Choroid plexus epithelial cell (primary cell): ENCODE measurements at places on chromosomes 12 and 14.
A peak's percentile ranks its signal among the peaks of the same experiment; 100 is the strongest.

- DNase-seq, result no peak
These were observed 19.7 kb downstream of the VDR start for GRCh38 chr12:47885012-47885501.

DNA sequence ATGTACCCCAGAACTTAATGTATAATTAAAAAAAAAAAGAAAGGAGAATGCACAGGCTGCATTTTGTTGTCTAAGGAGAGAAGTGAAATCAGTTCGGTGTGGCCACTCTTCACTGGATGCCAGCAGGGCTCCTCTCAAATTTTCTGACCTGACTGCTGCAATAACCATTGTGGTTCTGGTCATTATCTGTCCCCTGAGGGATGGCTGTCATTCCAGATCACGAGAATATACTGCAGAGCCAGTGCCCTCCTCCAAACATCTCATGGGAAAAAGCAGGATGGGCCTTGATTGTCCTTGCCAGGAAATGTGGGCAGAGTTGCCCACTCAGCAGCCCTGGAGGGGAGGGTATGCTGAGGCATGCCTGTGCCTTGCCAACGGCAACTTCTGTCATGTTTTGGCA lies 139.1 kb downstream of the SLC8A3 start:
- no peak for DNase-seq

DNA sequence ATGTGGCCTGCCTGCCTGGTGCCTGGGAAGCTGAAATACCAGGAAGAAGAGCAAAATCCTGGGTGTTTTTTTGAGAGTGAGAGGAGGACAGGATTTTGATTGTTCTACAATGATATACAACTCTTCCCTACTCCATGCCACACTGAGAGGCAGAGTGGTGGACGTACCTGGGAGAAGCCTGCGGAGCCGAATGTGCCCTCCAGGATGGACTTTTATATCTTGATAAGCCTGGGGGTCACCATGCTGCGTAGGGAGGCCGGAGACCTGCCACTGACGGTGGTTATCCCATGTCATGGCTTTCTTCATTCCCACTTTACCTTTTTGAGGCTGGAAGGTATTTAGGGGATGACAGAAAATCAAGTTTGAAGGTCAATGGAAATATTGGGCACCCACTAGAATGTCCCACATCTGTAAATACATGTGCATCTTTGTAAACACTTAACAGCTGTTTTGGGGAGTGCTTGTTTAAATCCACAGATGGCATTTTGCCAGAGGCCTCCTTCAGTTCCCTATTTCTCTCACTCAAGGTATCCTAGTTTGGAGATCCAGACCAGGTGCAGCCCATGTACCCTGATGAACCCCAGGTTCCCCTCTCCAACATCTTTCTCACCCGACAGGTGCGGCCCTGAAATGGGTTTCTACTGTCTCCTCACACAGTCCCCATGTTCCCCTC lies 1.1 kb upstream of the GLT1D1 start:
- no peak for DNase-seq

- DNase-seq, result no peak
These were observed 59.9 kb downstream of the BMP4 start for GRCh38 chr14:53896726-53897125.

- DNase-seq, result peak; percentile 60
These were observed 360.8 kb downstream of the AEBP2 start for GRCh38 chr12:19799895-19800602.

GRCh38 chr14:91229743-91230200 lies 14.7 kb downstream of the GPR68 start:
- peak; percentile 30 for DNase-seq

GRCh38 chr12:111089616-111090015 lies 169.2 kb upstream of the MYL2 start:
- DNase-seq, result no peak

DNA sequence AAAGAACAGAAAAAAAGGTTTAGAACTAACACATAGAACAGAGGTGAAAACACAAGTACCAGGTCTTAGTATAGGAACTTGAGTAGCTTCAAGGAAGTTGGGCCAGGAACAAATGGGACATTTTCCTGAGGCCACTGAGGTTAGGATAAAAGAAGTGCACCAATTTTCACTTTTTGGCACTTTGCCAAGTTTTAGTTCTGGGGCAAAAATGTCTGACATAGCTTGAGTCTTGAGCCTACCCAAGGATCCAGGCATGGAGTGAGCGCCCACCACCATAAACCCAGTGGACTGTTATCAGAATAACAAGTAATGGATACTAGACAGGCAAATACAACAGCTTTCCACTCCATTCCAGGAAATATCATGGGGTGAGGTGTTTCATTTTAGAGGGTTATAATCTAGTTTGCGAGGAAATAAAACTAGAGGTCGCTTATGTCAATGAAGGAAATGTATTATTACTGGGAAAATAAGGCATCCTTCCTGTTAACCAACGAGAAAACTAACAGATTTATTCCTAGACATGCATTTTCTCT lies 199.7 kb upstream of the HMGA2 start:
- DNase-seq, result no peak

DNA sequence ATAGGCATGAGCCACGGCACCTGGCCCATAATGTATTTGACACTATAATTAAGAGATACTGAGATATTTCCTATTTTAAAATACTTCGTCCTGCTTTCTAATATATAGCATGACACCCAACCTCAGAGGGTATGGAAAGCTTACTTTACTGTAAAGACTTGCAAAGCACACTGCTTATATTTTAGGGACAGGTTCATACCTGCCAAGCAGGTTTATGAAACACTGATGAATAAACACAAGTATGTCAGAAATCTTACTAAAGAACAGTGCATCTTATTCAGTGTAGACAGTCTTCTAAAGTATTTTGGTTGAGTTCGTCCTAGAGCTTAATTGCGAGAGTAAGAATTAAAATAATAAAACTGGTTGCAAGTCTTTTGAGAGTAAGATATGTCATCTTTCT lies 65.4 kb downstream of the PPFIBP1 start:
- no peak for DNase-seq

- no peak for DNase-seq
These were observed 24.6 kb downstream of the KERA start for GRCh38 chr12:91033251-91033650.

DNA sequence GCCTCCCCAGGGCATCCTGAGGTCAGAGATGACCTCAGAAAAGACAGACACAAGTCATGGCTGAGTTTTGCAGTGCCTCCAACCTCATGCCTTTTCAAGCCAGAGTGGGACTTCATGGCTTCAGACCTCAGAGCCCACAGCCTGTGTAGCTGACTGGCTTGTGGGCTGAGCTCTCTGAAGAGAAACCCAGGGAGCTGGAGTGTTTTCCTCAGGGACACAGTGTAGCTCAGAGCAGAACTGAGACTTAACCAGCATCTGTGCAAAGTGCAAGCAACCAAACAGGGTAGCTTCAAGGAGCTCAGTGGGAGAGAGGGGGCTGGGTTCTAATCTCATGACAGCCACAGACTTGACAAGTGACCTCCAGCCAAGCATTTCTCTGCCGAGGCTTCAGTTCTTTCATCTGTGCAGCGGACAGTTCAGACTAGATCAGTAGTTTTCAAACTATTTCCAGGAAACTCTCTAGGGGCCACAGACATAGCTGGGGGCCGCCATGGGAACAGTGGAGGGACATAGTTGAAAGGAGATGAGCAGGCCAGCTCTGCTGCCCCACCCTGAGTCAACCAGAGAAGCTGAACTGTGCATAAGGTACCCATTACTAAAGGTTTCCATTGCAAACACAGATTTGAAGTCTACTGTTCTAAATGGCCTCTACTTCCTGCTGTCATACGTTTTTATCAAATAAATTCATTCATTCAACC lies 80.0 kb downstream of the LGMN start:
- no peak for DNase-seq

GRCh38 chr14:105026802-105027563 lies 6.1 kb upstream of the CDCA4 start:
- DNase-seq, result peak; percentile 50

- peak; percentile 35 for DNase-seq
These were observed 8.6 kb downstream of the TC2N start for GRCh38 chr14:91858536-91859275.

DNA sequence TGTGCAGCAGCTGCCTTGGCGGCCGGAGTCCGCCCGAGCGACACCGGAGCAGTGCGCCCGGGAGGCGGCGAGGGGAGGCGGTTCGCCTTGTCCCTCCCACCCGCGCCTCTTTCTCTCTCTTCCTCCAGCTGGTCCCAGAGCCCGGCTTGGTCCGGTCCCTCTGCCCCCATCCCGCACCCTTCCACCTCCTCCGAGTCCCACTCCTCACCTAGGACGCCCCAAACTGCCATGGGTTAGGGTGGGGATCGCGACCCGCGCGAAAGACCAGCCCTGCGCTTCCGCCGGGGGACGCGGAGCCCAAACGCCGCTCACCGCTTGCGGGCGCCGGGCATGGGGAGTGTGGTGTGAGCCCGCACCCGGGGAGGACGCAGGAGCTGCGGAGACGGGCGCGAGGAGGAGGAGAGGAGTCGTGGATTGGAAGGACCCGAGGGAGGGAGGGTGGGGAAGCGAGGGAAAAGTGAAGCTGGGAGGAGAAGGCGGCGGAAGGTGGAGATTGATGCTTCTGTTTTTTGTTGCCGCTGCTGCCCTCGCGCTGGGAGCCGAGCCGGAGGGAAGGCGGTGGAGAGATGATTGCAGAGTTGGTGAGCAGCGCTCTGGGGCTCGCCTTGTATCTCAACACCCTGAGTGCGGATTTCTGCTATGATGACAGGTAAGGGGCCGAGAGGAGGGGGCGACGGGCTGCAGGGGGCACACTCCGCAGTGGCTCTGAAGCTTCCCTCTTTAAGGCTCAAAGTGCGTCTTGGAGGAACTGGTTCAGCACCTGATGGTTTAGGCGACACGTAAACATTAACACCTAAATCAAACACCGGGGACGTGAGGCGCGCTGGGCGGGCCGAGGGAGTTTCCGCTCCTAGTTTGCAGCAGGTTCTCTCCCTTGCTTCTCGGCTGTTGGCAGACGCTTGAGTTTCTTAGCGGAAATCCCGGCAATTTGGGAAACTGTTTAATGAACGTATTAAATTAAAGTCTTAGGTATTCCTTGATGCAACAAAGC lies 610 bp downstream of the TMTC2 start:
- DNase-seq, result peak; percentile 52

- DNase-seq, result peak; percentile 84
These were observed 37.0 kb downstream of the RASAL1 start for GRCh38 chr12:113098441-113099028.

DNA sequence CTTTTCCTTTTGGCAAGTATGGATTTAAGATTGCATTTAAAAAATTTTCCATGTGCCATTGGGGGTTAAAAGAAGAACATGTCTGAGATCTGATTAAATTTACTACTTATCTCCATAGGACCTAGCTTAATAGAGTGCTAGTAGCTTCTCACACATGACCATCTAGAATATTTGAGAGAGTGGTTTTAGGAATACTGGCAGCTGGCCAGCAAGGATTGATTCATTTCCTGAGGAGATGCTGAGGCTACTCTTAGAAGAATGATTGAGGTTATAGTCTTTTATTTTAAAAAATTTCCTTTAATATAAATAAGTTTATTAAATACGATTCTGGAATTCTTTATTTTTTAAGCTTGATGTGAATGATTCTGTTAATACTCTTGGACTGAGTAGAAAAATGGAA lies 56.2 kb downstream of the MIPOL1 start:
- DNase-seq, result peak; percentile 85

DNA sequence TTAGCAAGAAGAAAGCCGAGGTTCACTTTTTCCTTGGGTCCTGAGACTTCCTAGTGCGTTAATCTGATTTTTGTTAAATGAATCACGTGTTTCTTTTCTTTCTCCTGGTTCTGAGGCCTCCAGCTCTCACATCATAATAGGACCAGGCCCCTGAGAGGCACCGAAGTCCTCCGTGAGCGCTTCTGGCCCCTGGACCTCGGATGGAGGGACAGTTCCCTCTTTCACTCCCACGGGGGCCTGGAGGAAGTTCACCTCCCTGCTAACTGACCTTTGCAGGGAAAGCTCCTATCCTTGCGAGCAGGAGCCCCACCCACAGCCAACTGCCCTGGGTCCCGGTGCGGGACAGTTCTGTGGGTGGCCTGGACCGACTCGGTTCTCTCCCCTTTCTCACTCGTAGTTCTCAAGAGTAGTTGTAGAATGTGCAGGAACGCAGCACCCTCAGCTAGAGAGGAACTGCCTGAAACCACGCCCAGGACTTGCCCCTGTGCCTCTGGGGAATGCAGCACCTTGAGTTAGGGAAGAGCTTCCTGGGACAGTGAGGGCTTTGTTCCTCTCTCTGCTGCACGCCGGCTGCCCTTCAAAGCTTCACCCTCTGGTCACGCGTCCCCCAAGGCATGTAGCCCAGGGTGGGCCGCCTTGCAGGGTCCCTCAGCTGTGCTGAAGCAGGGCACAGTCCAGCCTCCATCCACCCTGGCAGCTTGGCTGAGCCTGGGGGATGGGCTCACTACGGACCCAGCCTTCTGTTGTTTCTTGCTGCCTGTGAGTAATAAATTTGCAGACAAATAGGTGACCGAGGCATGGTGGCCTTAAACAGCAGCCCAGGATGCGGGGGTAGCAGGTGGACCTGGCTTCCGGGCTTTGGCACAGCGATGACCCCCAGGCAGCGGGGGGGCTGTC lies 264.6 kb downstream of the ADGRD1 start:
- DNase-seq, result no peak

DNA sequence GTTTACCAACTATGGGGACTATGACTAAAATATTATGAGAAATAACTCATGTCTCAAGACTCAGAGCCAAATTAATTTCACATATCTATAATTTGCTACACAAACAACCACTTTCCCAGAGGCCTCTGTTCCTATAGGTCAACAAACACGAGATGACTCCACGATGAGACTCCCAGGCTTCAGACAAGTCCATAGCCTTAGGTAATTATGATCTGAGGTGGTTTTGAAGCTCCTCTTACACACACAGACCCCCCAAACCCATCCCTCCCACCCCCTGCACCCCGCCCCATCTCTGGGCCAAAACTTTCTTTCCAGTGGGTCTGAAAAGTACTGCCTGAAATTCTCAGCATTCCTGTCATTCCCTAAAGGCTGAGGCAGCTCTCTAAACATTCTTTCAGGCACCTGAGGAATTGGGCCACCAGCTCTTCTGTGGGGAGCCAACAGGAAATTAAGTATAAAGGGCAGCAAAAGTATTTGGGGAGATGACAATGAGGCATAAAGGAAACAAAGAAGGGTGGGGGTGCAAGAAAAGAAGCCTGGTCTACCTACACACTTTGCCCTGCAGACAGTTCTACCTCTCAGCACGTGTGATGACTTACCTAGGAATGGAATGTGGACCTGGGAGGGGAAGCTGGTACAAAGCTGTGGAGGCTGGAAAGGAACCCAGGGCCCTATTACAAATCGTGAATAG lies 143.6 kb downstream of the PAWR start:
- DNase-seq, result peak; percentile 82

DNA sequence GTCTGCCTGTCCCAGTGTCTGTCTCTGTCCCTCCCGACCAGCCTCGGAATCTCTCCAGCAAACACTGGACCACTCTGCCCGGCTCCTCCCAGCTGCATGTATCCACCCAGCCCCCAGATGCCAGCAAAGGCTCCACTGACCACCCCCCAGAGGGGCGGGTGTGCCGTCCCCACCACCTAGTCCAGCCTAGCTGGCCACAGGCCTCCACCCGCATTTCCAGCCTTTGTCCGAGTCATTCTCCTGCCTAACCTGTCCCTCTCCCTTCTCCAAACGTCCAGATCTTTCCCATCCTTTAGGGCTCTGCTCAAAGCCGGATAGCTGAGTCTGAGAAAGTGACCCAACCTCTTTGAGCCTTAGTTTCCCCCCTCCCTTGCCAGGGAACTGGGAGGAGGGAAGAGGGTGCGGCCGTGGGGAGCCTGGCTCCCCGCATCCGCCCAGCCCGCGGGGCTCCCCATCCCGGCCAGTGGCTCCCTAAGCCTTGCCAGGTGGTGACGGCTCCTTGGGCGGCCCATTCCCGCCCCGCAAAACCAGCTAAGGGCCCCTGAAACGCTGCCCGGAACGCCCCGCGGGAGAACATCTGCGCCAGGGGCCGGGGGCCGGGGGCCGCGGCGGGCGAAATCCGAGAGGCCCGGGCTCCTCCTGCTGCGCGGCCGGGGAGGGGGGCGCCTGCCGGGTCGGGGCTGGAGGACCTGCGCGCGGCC lies 34.6 kb upstream of the ANKRD9 start:
- DNase-seq, result no peak
